Stimulated activated CD4-positive, alpha-beta T cell treated with anti-CD3 and anti-CD28 coated beads, Interleukin-12 subunit alpha, Interleukin-12 subunit beta, amount 100 ng/mL, for 24 hours (primary cell): ENCODE measurements at places on chromosomes 6 and 20.

DNA sequence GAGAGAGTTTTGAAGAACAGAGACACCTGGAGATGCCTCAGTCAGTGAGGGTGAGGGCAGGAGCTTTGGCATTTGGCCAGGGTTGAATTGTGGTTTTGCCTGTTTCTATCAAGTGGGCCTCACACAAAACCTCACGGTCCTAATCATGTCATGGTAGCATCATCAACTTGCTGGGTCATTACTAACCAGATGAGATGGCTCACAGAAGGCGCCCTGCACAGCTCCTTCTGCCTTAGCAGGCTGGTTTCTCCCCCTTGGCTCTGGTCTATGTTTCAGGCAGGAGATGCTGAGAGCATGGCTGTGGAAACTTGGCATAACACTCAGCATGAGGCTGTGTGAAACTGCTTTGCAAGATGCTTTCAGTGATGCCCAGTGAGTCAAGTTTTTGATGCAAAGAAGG, 99.3 kb downstream of the LRRC1 start:
- peak; percentile 2 for DNase-seq

GRCh38 chr6:46935687-46936086, 13.9 kb upstream of the ADGRF5 start:
- no peak for DNase-seq

DNA sequence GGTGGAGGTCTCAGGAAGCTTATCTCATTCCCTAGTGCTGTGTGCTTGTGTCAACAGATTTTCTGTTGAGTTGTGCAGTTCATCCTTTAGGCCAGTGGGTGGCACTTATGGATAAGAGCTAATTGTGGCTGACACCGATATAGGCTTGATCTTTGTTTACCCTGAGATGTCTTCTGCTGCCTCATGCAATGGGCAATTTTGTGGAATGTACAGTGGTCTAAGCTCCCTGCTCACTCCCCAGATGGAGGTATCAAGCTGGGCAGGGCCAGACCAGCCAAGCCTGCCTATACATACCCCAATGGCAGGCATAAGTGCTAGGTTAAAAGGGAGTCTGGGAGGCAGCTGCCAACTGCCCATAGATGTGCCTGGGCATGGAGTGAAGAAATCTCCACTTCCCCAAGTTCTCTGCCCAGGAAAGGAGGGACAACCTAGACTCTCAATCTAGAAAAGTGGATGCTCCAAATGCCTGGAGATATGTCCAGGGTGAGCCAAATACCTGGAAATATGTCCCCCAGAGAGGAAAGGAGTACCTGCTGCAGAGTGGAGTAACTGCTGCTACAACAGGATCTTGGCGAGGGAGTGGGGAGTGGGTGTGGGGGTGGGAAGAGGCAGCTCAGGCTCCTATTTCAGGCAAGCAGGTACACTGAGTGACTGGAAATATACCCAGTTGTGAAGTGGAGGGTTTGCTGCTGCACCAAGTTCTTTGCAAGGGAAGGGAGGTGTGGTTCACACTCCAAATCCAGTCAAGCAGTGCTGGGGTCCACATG, 53.2 kb upstream of the ARG1 start:
- peak; percentile 37 for DNase-seq

DNA sequence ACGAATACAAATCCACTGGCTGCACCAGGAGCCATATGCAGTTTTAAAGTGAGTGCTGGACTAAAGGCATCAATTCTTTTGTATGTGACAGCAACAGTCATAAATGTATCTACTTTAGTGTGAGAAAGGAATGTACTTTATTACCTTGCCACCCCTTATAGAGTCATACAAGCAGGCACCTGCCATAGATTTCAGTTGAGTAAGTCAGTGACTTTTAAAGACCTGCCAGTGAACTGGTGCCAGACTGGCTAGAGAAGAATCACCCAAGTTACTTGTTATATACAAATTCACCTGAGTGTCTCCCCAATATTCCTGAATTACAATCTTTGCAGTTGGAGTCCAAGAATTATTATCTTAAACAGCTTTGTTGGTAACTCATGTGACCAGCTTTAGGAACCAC, 547.9 kb downstream of the COL12A1 start:
- no peak for DNase-seq

- DNase-seq: no peak
Observed at GRCh38 chr6:41586252-41587007, 40.2 kb downstream of the FOXP4 start.

DNA sequence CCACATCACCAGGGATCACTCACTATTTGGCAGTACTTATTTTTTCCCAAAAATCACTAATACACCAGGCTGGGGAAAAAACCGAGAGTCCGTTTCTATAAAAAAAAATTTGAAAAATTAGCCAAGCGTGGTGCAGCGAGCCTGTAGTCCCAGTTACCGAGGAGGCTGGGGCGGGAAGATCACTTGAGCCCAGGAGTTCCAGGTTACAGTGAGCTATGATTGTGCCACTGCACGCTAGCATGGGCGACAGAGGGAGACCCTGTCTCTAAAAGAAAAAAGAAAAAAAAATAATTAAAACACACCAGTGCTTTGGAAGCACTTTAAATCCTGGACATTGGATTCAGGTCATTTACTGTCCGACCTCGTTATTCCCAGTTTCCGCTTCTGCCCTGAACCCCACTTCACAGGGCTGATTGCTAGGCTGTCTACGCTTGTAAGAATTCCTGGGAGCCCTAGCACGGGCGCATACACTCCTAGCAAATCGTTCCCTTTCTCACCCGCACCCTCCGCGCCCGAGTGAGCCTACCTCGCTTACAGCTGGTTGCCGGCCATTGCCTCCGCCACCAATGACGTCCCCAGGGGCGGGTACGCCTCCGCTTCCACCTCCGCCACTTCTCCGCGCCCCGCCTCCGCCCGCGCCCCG, at the start of gene TPMT:
Gene TPMT (minus strand): TSS at position 571 of the 643 bp plus-strand sequence. CDS start 5,950 bp downstream, outside the sequence.
- no peak for DNase-seq
